ENCODE measurements at places on chromosomes 6 and 20. TPM values are rescaled to one million over a fixed set of nuclear protein-coding genes. Genes with fewer than 3 reads are reported as not detected.

DNA sequence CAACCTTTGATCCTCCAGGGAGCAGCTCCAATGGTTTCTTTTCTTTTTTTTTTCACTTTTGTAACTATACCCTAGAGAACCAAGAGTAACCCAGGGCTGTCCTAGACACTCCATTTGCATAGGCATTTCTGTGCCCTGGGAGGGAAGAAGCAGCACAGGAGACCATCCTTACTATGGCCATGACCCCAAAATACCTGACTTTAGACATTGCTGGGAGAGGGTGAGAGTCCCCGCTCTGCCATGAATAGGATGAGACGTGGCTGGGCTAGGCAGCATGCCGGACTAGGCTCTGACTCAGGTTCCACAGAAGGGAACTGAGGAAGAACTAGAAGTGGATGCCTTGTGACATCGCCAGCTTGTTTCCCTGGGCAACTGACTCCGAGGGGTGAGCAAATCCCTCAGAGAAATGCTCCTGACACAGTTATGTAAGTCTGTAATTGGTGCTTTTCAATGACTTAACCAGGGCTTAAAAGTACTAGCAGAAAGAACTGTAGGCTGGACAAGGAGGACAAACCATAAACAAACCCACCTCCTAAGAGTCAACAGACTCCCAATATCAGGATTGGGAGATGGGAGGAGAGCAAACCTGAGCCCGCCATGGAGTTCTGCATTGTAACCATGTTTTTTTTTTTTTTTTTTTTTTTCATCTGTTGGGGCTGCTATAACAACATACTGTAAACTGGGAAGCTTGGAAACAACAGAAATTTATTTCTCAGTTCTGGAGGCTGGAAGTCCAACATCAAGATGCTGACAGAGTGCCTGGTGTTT lies 910 bp upstream of the ADTRP start:
- no peak for DNase-seq
- H3K27ac ChIP-seq: no peak overlapping the region
- no peak overlapping the region for H3K4me3 ChIP-seq
- H3K4me1 ChIP-seq: no peaks in the 10 kb centered on the region
- H3K36me3 ChIP-seq: no peaks in the 10 kb centered on the region

The UBE2C gene
- 0.52 TPM for total RNA-seq

GRCh38 chr20:7790189-7790588 lies 150.1 kb downstream of the HAO1 start:
- H3K27me3 ChIP-seq: no peaks in the 10 kb centered on the region
- no peak overlapping the region for H3K4me3 ChIP-seq
- DNase-seq: no peak
- H3K36me3 ChIP-seq: no peaks in the 10 kb centered on the region
- no peaks in the 10 kb centered on the region for H3K4me1 ChIP-seq

DNA sequence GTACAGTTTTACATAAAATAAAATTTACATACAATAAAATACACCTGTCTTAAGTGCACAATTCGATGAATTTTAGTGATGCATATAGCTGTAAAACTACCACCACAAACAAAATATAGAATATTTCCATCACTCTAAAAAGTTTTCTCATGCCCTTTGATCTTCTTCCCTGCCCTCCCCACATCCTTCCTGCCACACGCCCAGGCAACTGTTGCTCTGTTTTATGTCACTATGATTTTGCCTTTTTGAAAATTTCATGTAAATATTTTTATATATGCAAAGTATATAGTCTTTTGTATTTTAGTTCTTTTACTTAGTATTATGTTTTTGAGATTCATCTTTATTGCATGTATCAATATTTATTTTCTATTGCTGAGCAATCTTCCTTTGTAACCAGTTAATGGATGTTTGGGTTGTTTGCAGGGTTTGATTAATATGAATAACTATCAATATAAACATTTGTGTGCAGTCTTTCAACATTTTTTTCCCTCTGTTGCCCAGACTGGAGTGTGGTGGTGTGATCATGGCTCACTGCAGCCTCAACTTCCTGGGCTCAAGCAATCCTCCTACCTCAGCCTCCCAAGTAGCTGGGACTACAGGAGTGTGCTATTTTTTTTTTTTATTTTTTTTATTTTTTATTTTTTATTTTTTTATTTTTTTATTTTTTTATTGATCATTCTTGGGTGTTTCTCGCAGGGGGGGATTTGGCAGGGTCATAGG lies 23.8 kb upstream of the SAMHD1 start:
- H3K27ac ChIP-seq: peak overlapping the region; percentile 56
- no peaks in the 10 kb centered on the region for H3K36me3 ChIP-seq
- peak; percentile 57 for DNase-seq
- H3K4me1 ChIP-seq: peaks cover 51% of the 10 kb centered on the region

DNA sequence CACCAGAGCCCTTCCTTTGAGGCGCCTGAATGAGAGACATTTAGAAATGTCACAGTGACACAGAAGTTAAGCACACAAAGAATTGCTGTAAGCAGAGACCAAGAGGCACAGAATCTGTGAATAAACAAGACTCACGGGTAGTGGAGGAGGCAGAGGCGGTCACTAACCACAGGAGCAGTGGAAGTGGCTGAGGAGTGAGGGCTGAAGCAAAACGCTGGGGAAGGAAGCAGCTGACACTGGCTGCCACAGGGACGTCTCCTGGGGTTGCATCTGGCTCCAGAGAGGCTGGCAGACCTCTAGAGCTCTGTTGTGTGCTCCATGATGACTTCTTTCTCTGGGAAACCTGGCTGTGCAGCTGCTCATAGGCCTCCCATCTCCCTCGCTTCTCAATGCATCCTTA lies 65.0 kb upstream of the SLC2A12 start:
- H3K4me3 ChIP-seq: no peak overlapping the region
- H3K36me3 ChIP-seq: no peaks in the 10 kb centered on the region

DNA sequence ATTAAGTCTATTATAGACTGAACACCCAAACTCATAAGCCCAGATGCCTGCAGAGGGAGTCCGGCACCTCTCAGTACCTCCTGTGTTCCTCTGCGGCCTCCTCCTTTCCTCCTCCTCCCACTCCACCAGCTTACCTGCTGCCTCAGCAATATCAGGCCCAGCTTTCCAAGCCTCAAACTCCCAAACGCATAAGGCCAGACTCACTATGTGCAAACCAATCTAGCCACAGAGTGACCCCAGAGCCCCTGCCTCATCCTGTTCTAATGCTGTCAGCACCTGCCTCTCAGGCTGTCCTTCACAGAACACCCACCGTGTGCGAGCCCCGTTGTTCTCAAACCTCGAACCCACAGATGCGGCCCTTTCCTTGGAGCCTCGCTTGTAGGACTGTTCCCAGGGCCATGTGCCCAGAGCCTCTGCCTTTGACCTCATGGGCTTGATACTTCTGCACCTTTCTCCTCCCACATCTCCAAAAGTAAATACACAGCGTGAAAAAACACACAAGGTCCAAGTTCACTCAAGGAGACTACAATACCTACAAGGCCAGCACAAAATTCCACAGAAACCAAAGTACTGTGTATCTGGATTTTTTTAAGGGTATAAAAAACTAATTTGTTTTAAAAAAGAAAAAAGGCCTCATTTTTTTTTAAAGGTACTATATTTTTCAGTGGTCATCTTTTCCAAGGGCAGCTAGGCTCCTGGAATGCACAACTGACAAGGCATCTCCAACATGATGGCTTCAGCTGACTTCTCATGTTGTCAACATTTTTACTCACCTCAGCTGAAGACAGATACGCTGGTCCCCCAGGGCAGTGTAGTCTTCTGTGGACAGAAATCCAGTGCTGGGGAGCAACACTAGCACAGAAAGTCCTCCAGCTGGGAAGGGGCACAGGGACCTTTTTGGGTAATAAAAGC lies 52.3 kb downstream of the ABHD12 start:
- no peak overlapping the region for H3K4me3 ChIP-seq
- no peak for DNase-seq
- H3K27me3 ChIP-seq: no peaks in the 10 kb centered on the region

GRCh38 chr6:155770313-155770712 lies 314.7 kb upstream of the NOX3 start:
- H3K4me1 ChIP-seq: no peaks in the 10 kb centered on the region
- H3K36me3 ChIP-seq: no peaks in the 10 kb centered on the region
- H3K4me3 ChIP-seq: no peak overlapping the region
- no peak overlapping the region for H3K27ac ChIP-seq
- no peaks in the 10 kb centered on the region for H3K27me3 ChIP-seq

GRCh38 chr6:88763160-88763559 lies 200.3 kb downstream of the RNGTT start:
- H3K27me3 ChIP-seq: no peaks in the 10 kb centered on the region
- H3K27ac ChIP-seq: no peak overlapping the region
- DNase-seq: no peak
- H3K4me3 ChIP-seq: no peak overlapping the region
- no peaks in the 10 kb centered on the region for H3K4me1 ChIP-seq

DNA sequence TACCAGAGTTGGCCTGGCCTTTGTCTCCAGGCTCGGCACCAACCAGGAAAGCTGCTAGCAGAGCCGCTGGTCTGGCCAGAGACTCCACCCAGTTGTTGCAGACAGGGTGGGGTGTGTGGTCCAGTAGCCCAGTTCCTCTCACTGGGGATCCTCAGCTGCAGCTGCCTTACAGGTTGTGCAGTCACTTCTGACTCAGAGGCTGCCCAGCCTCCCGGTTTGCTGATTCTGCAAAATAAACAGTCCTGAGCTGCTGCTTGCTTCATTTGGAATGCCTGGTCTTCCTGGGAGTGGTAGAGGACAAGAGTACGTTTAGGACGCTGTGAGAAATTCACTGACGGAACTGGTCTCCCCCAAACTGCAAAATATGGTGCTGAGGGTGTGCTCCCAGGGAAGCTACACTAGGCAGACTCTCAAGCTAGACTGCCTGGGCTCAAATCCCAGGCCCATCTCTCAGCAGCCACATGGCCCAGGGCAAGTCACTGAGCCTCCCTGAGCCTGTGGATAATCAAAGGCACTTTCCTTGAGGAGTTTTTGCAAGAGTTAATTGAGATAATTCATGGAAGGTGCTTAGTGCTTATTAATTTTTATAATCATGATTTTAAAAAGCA lies 246.1 kb downstream of the TFAP2C start:
- H3K4me1 ChIP-seq: no peaks in the 10 kb centered on the region
- H3K27me3 ChIP-seq: no peaks in the 10 kb centered on the region
- no peak overlapping the region for H3K4me3 ChIP-seq
- no peak for DNase-seq

DNA sequence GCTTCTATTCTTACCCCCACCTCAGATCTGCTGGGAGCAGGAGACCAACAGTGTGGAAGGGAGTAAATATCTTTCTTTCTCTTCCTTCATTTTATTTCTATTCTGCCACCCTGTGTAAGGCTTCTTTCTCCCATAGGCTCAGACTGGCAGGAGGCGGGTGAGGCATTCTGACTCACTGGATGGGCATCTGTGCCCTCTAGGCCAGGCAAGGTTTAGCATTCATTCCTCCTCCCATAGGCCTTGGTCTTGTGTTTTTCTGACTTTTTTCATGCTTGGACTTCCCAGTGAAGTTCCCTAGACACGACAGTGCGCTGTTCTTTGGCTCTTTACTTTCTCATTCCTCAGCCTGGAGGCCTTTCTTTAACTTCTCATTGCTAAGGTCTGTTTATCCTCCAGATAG lies 235.2 kb downstream of the SYNE1 start:
- no peaks in the 10 kb centered on the region for H3K4me1 ChIP-seq
- no peak overlapping the region for H3K4me3 ChIP-seq
- no peaks in the 10 kb centered on the region for H3K36me3 ChIP-seq
- DNase-seq: no peak
- no peaks in the 10 kb centered on the region for H3K27me3 ChIP-seq

The FAM83C gene
- not detected for total RNA-seq

- no peak for DNase-seq
- no peak overlapping the region for H3K27ac ChIP-seq
- H3K27me3 ChIP-seq: no peaks in the 10 kb centered on the region
- H3K4me3 ChIP-seq: no peak overlapping the region
- no peaks in the 10 kb centered on the region for H3K4me1 ChIP-seq
Measured at GRCh38 chr6:132780770-132781371, 17.6 kb downstream of the SLC18B1 start.

The MACROD2 gene
- not detected for total RNA-seq

The HLA-F gene
- 560 TPM for total RNA-seq

The WFDC10B gene
- not detected for total RNA-seq

The CDSN gene
- total RNA-seq: not detected

DNA sequence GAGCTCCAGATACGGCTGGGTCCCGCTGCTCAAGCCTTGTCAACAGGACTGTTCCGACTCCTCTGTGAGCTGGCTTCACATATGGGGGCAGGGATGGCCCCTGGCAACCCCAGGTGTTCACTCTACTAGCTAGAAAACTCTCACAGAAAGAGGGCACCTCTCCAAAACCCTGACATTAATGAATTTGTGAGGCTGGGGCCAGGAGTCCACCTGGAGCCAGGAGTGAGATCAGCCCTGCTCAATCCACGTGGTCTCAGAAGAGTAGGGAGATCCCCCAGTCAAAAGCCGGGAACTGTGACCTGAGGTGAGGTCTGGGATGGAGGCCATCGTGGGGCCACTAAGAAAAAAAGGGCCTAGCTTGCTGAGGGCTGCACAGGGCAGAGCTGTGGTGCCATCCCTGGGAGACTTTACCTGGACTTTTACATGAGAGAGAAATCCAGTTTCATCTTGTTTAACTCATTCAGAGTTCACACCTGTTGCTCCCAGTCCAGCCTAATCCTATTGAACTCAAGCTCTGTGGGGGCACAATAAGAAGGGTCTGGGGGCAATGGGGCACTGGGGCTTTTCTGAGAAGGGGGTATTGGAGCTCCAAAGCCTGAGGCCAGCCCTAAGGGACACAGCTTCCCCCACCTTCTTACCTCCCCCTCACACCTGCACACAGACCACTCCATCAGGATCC lies 144.3 kb upstream of the MLN start:
- no peaks in the 10 kb centered on the region for H3K4me1 ChIP-seq
- DNase-seq: no peak
- no peak overlapping the region for H3K4me3 ChIP-seq
- no peaks in the 10 kb centered on the region for H3K27me3 ChIP-seq

The FNDC11 gene
- total RNA-seq: 1.8 TPM

DNA sequence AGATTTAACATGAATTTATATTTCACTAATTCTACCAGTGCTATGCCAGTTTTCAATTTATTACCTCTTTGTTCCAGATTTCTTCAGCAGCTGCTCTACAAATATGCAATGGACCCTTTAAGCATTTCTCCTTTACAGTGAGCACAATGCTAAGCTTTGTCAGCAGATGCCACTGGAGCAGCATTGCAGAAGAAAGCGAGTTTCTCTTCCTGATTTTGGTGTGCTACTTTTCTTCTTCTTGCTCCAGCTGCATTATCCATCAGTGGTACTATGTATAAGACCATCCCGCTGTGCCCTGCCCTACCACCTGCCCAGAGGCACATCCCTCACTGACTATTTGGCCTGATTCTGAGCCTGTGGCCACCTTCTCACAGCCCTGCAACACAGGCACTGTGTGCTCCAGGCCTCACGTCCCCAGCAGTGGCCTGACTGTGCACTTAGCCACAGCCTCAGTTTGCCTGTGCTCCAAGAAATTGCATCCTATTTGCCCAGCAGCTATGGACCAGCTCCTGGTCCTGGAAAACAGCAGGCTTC lies 84.1 kb downstream of the TNFAIP3 start:
- no peaks in the 10 kb centered on the region for H3K27me3 ChIP-seq
- H3K4me3 ChIP-seq: no peak overlapping the region
- DNase-seq: no peak
- peaks cover 11% of the 10 kb centered on the region for H3K4me1 ChIP-seq
- no peaks in the 10 kb centered on the region for H3K36me3 ChIP-seq

GRCh38 chr20:46368902-46369268 lies 37.5 kb downstream of the ELMO2 start:
- no peak overlapping the region for H3K4me3 ChIP-seq
- H3K36me3 ChIP-seq: peaks cover 77% of the 10 kb centered on the region
- peaks cover 33% of the 10 kb centered on the region for H3K4me1 ChIP-seq

The DYNLT2 gene
- total RNA-seq: 4.3 TPM

GRCh38 chr6:105688573-105688972 lies 285.7 kb upstream of the PREP start:
- no peak for DNase-seq
- H3K27ac ChIP-seq: no peak overlapping the region
- H3K36me3 ChIP-seq: no peaks in the 10 kb centered on the region
